Sigmoid colon (tissue), 7 donors: ENCODE measurements at places on chromosomes 12 and 14. TPM values are rescaled to one million over a fixed set of nuclear protein-coding genes. Genes with fewer than 3 reads are reported as not detected.

Gene PRH2
- not detected for total RNA-seq

Gene PLEKHD1
- total RNA-seq = not detected

Gene COCH
- 0.99 TPM for total RNA-seq

Gene FOXG1
- not detected for total RNA-seq

Gene SYT1
- total RNA-seq = 12.7 TPM

Gene CLEC4C
- not detected for total RNA-seq

Gene RFC5
- total RNA-seq = 12.7 TPM

Gene NDUFA12
- total RNA-seq = 240 TPM

Gene ADAMTS20
- not detected for total RNA-seq

Gene DEGS2
- 0.28 TPM for total RNA-seq

- no peaks in the 10 kb centered on the region for H3K36me3 ChIP-seq
- no peak overlapping the region for H3K4me3 ChIP-seq
- no peaks in the 10 kb centered on the region for H3K27me3 ChIP-seq
- H3K27ac ChIP-seq = no peak overlapping the region
- peaks cover 20% of the 10 kb centered on the region for H3K4me1 ChIP-seq
- no peak for DNase-seq
Measured at GRCh38 chr14:90388437-90388836, 8.4 kb upstream of the CALM1 start.

DNA sequence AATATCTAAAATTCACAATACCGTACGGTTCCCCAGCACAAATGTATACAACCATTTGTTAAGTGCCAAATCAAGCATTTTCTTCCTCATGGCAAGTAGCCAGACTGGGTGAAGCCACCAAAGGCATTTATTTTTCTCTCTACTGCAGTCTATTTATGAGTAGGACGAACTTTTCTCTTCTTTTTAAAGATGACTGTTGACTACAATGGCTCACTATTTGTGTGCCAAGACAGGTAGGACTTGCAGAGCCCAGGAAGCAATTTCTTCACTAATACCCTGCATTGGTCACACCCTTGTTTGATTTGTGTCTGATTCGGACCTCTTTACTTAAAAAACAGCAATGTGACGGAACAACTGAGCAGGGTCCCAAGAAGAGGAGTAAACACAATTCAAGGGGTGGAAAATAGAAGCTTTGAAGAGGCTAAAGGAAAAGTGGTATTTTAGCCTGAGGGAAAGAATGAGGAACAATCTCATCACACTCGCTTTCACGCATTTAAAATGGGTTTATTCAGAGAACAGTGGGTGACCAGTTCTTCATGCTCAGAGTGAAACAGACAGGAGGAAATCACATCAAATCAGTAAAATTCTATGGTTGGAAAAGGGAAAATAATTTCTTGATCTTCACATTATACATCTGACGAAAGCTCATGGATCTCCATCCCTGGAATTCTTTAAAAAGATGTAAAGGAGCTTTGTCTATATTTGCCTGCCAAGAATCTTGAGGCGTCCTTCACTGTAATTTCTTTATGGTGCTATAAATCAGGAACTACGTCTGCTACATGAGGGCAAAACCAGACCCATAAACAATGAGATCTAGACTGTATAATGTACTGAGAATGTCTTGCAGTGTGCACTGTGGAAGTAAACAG lies 183.8 kb downstream of the PPM1H start:
- no peaks in the 10 kb centered on the region for H3K4me1 ChIP-seq
- no peak overlapping the region for H3K27ac ChIP-seq
- no peaks in the 10 kb centered on the region for H3K27me3 ChIP-seq
- no peak for DNase-seq
- H3K4me3 ChIP-seq = no peak overlapping the region
- no peaks in the 10 kb centered on the region for H3K36me3 ChIP-seq

DNA sequence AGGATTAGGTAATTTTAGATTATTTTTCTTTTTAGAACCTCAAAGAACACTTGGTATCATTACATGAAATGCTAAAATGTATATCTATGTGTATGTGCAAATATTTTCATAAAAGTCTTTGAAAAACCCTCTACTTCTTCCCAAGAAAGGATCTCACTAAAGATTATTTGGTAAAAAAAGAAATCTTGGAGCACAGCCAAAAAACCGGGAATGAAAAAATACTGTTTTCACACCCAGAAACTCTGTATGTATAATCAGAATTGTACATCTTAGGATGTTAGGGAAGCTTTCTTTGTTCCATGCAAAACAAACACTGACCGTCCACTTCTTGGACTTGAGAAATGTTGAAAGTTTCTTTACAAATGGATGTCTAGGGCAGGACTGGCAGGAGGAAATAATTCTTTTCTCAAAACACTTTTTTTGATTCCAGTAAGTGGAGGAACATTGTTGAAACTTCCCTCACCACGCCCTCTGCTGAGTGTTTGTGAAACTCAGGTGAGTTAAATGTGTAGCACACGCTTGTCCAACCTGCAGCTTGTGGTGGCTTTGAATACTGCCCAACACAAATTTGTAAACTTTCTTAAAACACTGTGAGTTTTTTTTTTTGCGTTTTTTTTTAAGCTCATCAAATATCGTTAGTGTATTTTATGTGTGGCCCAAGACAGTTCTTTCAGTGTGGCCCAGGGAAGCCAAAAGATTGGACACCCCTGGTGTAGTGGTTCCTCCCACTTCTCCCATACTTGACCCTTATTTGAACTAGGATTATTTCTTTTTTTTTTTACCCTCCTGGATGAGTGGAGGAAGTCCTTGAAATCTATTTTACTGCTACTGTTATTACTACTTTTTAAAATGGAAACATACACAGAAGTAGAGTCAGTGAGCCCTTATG lies 26.6 kb downstream of the FBXO34 start:
- no peak for DNase-seq
- H3K4me3 ChIP-seq = no peak overlapping the region
- no peaks in the 10 kb centered on the region for H3K4me1 ChIP-seq
- H3K36me3 ChIP-seq = no peaks in the 10 kb centered on the region
- H3K27me3 ChIP-seq = no peaks in the 10 kb centered on the region
